ENCODE measurements at places on chromosomes 6 and 20.
A peak's percentile ranks its signal among the peaks of the same experiment; 100 is the strongest.

- DNase-seq, result no peak
These were observed 244.5 kb downstream of the CD83 start for GRCh38 chr6:14361956-14362587.

GRCh38 chr6:19896693-19897010, 59.5 kb downstream of the ID4 start:
- DNase-seq, result no peak

- peak; percentile 82 for DNase-seq
These were observed at the start of gene SYNJ2 for GRCh38 chr6:157981395-157982101. SYNJ2 (plus strand) TSS chr6:157981863; CDS start chr6:157981962, 99 bp downstream.

- DNase-seq, result peak; percentile 49
These were observed 231.8 kb downstream of the BCKDHB start for GRCh38 chr6:80338201-80338836.

DNA sequence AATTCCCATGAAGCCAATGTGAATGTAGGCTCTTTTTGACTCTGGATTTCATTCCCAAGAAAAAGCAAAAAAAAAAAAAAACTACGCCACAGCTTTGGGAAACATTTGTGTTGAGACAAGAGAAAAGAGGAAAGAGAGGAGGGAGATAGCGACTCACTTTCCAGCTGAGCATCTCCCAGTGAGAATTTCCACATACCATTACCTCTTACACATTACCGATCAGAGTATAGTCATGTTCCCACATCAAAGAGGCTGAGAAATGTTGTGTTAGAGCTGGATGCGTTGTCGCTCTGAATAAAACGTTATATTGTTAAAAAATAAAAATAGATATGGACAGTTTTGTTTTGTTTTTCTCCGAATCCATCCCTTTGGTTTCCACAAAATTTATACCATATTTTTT, 1019.3 kb upstream of the ADGRB3 start:
- no peak for DNase-seq

DNA sequence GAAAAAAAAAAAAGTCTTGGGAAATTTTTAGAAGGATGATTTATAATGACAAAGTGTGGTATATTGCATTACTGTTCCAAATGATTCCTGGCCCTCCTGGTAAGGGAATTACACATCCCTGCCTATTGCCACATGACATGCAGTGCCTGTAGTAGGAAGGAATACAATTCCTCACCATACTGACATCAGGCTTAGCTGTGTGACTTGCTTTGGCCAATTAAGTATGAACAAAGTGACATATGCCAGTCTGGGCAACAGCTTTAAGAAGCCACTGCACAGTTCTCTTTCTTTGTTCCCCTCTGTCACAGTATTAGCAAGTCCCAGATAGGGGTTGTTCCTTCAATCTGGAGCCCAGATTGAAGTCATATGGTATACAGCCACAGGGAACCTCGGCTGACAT, 100.5 kb downstream of the KIF13A start:
- no peak for DNase-seq

GRCh38 chr20:56171087-56172012, 77.2 kb upstream of the MC3R start:
- DNase-seq, result no peak

- no peak for DNase-seq
These were observed at the start of gene EYS for GRCh38 chr6:65707126-65707826. EYS (minus strand) TSS chr6:65707226; CDS start chr6:65495410, 211,816 bp downstream.

DNA sequence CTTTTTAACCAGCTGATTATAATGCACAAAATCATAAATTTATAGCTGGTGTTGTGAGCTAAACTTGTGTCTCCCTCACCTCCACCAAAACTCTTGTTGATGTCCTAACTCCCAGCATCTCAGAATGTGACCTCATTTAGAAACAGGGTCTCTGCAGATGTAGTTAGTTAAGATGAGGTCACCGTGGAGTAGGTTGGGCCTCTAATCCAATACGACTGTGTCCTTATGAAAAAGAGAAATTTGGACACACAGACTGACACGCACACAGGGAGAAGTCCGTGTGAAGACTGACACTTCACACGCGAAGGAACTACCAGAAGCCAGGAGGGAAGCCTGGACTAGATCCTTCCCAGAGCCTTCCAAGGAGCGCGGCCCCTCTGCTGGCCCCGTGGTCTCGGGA, 46.5 kb downstream of the TRAM2 start:
- DNase-seq, result no peak

GRCh38 chr20:40654876-40655275, 34.2 kb downstream of the MAFB start:
- no peak for DNase-seq

DNA sequence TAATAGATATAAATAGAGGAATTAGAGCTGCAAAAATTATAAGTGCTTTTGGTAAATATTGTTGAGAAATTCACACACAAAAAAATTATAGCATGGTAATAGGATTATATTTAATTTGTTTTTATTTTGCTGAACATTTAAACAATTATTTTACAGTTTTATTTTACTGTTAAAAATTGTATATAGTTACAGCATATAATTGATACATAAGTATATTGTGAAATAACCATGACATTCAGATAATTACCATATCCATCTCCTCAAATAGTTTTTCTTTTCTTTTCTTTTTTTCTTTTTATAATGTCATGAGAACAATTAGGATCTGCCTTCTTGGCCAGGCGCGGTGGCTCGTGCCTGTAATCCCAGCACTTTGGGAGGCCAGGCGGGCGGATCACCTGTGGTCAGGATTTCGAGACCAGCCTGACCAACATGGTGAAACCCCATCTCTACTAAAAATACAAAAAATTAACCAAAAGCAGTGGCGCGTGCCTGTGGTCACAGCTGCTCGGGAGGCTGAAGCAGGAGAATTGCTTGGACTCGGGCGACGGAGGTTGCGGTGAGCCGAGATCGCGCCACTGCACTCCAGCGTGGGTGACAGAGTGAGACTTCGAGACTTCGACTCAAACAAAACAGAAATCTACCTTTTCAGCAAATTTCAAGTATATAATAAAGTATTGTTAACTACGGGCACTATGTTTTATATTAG, 654.2 kb downstream of the TENT5A start:
- no peak for DNase-seq

GRCh38 chr6:148226284-148226683, 116.4 kb upstream of the SASH1 start:
- no peak for DNase-seq

DNA sequence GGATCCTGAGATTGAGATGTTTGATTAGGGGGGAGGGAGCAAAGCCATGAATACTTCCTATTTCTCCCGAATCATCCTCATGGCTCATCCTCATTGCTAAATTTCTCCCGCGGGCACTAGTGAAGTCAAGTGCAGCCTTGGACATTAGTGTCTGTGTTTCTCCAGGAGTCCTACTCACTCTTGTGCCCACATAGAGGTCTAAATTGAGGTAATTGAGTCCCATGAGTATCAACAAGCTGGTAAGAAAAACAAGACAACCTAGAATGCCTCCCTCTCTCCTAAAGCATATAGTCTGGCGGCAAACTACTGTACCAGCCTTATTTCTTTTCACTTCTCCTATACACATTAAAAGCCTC, 420 bp downstream of the CENPQ start:
- DNase-seq, result no peak

GRCh38 chr6:40139447-40139846, 205.2 kb upstream of the MOCS1 start:
- no peak for DNase-seq

DNA sequence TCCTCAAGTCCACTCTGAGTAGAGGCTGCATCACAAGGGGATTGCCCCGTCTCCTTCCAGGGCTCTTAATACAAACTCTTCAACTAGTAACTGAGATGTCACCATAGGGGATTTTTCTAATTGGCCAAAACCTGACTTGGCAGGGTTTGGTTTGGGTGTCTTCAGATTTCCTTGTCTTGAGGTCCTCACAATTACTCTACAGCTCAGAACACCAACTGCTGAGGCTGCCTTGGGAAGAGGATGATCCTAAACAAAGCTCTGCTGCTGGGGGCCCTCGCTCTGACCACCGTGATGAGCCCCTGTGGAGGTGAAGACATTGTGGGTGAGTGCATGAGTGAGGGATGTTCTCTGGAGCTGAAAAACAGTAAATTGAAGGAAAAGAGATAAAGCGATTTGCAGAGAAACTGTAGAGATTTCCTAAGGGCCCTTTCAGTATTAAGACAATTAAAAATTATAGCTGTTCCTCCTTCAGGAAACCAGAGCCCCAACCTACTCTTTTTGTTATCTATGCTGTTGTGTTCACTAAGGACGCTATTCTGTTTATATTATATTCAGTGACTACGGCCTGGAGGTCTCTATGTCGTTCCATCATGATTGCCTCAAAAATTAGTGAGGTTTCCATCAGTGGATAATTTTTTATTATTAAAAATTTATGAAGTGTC, at the start of gene HLA-DQA1:
Gene HLA-DQA1, plus strand, starts transcription at position 188 of the 662 bp plus-strand sequence. Its CDS starts 53 bp downstream, at position 241.
- DNase-seq, result peak; percentile 57

GRCh38 chr20:19974630-19975435, 42.3 kb upstream of the NAA20 start:
- no peak for DNase-seq

DNA sequence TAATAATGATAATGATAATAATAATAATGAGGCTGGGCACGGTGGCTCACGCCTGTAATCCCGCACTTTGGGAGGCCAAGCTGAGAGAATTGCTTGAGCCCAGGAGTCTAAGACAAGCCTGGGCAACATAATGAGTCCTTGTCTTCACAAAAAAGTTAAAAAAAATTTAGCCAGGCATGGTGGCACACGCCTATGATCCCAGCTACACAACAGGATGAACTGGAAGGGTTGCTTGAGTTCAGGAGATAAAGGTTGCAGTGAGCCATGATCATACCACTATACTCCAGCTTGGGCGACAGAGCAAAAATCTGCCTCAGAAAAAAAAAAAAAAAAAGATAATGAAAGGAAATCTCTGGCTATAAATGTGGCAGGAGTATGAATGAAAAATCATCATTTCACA, 213.4 kb downstream of the HIVEP2 start:
- no peak for DNase-seq

DNA sequence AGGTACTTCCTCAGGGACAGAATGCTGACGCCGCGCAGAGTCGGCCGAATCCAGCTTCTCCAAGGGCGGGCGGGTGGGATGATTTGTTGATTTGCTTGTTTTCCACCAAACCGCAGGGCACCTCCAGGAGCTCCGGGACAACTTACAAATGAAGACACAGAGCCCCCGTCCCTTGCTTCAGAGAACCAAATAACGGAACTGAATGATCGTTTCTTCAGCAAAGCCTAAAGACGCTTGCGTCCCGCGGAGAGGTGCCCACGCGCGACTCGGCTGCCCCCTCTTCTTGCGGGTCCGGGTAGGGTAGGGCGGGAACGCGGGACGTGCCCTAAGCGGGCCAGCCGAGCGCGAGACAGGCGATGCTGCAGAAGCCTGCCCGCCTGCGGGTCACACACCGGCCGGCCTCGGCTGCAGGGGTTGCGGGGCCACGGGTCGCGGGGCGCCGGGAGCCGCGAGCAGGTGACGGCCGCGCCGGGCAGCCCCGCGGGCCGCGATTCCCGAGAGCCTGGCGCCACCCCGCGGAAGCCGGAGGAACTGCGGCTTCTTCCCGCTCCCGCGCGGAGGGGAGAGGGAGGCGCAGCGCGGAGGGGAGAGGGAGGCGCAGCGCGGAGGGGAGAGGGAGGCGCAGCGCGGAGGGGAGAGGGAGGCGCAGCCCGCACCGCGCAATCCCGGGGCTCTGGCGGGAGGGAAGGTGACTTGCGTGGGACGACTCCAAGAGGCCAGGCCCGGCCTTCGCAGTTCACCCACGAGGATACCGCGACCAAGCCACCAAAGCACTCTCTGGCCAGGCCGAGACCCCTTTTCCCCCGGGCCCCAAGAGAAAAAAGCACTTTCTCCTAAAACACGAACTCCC, 7.7 kb upstream of the FOXF2 start:
- DNase-seq, result peak; percentile 45

DNA sequence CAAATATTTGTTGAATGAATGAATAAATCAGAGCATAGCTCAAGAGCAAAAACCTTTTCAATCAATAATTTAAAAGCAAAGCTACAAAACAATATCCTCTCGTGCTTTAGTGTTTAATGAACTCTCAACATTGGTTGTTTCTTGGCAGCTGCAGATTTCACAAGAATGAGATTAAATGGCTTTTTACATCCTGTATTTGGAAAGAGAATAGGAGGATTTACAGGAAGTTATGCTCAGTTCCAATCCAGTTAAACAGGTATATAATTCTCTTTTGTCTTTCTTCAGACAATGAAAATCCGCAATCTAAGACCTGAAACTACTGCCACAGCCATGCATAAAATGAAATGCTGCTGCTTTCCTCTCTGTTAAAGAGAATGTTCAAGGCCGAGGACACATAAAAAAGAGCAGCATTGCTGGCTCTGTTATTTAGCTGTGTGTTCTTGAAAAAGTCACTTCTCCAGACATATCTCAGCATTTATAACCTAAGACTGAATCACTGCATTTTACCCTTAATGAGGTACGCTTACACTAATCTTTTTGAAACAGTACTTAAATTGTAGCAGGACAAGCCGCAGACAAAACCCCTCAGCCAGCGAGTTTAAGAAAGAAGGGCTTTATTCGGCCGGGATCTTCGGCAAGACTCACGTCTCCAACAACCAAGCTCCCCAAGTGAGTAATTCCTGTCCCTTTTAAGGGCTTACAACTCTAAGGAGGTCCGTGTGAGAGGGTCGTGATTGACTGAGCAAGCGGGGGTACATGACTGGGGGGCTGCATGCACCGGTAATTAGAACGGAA, 3.6 kb downstream of the C6orf52 start:
- no peak for DNase-seq

GRCh38 chr6:156910938-156911337, 133.8 kb downstream of the ARID1B start:
- no peak for DNase-seq

DNA sequence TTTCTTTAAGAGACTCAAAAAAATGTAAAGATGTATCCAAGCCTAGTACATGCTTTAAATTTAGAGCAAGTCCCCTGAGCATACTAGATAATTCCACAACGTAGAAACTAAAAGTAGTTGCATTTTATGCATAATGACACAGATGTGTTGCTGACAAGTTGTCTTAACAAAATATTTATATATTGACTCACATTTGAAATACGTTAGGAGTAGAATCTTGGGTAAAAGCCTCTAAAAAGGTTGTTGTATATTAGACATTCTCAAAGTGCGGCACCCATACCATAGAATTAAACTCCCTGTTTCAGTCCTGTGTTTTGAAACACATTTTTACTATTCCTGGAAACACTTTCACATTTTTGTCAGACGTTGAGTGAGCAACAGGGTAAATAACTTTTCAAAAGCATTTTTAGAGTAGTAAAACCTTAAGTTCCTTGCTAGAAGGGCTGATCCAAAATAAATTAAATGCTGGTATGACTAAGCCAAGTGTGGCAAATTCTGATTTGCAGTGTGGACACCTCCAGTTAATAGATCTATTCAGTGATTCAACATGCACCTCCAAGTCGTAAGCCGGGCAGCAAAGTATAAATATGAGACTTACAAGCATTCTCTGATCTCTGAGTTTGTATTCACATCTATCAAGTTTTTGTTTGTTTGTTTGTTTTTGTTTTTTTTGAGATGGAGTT, 97.5 kb downstream of the GMDS start:
- DNase-seq, result no peak

- DNase-seq, result no peak
These were observed 386.8 kb downstream of the SAMD5 start for GRCh38 chr6:147895272-147895671.

GRCh38 chr6:8065519-8065911, 1.3 kb upstream of the BLOC1S5 start:
- no peak for DNase-seq
